Kidney (tissue), 22 donors: ENCODE measurements at places on chromosomes 2 and 18. TPM values are rescaled to one million over a fixed set of nuclear protein-coding genes. Genes with fewer than 3 reads are reported as not detected.

Gene SULT1C4
- polyA plus RNA-seq: 7.1 TPM

DNA sequence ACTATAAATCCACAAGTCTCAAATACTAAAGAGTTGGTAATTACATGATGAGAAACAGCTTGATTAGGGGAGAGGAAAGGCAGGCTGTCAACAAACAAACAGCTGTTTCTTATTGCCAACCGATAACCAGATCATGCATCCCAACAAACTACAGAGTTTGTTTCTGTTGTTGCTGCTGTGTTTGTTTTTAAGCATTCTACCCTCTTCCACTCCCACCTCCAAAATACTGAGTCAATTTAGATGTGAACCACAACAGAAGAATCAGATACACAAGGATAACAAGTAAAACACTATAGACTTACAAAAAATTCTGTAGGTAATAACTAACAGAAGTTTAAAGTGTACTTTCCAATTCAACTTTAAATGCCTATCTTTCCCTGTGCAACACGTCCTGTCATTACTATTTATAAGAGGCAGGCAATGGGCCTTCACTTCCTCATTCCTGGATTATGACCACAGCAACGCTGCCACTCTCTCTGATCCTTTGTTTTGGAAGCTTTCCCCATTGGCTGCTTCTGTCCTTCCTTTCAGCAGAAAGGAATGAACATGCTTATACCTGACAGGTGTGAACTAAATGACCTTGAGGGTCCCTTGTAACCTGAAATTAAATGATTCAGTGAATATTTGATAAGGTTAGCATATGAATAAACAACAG, 152.0 kb downstream of the SRBD1 start:
- DNase-seq: no peak

DNA sequence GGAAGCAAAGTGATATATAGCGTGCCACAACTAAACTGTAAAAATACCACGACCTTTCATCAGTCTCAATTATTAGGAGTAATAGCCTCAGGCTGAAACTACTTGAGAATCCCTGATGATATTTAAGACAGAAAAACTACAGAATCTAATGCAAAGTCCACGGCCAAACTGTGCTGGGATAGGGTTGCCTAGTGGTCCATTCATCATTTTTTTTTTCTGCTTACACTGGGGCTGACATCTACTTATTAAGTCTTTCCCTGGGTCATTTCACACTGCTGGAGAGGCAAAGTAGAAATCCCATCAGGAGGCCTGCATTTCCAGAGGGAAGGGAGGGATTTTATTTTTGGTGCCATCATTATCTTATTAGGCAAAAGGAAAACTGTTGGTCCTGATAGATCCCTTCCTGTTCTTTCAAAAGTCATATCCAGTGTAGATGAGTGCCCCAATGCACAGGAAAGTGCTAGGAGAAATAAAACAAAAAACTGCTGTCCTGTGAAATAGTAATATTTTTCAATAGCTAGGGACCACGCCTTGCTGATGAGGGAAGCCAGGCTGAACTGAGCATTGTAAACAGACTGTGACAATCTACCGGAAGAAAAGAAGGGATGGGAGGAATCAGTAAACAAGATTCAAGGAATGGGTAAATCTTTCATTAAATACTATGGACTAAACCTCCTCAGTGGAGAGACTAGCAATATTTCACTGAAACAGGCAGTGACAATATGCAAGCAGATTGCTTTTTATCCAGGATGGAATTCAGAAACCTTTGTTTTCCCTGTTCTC, 644.3 kb downstream of the IRS1 start:
- no peak for DNase-seq

Gene DSG1
- polyA plus RNA-seq: not detected

Gene PID1
- polyA plus RNA-seq: 2.1 TPM

- DNase-seq: no peak
These were observed 198.6 kb upstream of the EPAS1 start for GRCh38 chr2:46098621-46099062.
